Amygdala (tissue), 56 donors: ENCODE measurements at places on chromosomes 1 and 21.
A peak's percentile ranks its signal among the peaks of the same experiment; 100 is the strongest.

- DNase-seq, result no peak
Measured at GRCh38 chr1:21586846-21587601, 77.8 kb downstream of the ALPL start.

GRCh38 chr1:10507111-10507879 lies 32.5 kb downstream of the PEX14 start:
- DNase-seq, result no peak

GRCh38 chr1:209364716-209365115 lies 218.8 kb upstream of the CAMK1G start:
- no peak for DNase-seq

DNA sequence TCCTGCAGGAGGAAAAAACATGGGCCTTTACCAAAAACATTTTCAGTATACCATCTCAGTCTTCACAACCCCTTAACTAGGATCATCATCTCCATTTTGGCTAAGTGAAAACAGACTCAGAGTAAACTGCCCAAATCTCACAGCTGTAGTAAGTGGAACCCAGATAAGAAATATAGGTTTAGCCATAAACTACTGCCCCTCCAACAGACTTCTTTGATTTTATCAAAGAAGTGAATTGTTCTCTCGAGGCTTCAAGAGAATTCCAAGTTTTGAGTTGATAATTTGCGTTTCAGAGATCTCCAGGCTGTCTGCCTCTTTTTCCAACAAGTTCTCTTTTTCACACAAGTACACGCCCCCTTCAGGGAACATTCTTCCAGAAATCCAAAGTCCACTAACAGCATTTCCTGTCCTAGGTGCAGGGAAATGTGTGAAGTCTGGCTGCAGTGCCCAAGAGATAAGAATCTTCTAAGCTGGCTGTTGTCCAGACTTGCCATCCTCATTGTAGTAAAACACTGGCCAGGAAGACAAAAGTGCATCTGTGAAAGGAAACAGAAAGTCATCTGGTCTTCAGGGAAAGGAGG lies 30.8 kb downstream of the RNF19B start:
- no peak for DNase-seq

DNA sequence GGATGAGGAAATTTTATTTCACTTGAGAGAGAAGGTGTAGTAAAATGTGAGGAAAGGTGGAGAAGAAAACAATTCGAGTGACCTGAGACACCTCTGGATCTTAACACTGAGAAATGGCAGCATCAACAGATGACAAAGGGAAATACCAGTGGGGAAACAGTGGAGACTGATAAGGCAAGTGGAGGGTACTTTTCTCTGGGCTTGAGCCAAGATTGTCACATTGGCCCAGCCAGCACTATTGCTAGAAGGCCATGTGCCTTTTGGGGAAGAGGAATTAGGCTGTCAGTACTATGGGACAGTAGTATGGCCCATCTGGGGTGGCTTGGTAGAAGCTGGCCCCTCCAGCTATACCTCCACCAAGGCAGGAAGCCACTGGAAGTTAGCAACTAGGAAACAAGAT lies 8.4 kb downstream of the SYPL2 start:
- DNase-seq, result no peak

GRCh38 chr1:200911361-200911760 lies 16.7 kb downstream of the INAVA start:
- DNase-seq, result no peak

GRCh38 chr21:44354775-44355771 lies 1.7 kb downstream of the TRPM2 start:
- DNase-seq, result no peak

DNA sequence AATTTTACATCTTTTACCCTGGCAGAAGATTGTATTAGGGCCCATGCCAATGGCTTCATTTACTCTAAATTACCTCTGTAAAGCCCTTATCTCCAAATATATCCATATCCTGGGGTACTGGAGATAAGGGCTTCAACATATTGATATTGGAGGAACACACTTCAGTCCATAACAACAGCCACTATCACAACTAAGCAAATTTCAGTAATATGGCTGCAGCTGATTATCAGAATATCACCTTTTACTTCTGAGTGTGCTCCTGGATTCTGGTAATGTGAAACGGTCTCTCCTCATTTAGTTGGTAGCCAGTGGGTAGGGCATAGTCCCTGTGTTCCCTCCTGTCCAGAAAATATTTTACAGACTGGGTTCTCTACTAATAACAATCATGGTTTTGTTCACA lies 53.3 kb downstream of the IVNS1ABP start:
- DNase-seq, result no peak

DNA sequence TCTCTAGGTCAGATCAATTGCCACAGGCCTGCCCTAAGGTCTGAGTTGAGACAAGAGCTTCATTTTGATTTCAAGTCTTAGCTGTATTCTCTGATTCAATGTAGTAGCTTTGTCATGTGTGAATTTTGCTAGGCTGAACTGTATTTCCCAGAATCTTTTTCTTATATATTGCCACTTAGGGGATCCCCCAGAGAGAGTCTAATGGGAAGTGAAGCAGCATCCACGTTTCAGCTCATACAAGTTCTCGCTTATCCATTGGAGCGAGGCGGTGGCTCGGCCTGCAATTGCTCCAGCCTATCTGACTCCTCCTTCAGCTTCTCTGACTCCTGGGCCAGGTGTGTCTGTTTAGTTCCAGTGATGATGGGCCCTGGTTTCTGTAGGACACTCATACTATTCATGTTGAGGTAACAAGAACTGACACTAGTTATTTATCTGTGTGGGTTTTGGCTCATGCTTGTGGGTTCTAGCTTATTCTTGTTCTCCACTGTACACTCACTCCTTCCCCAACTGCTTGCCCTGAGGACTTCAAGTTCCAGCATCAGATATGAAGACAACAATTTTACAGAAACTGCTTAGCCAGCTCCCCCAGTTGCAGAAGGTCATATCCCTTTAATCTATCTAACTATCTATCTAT lies 48.2 kb downstream of the TBX19 start:
- no peak for DNase-seq

GRCh38 chr1:87733386-87733785 lies 404.7 kb downstream of the LMO4 start:
- DNase-seq, result no peak

DNA sequence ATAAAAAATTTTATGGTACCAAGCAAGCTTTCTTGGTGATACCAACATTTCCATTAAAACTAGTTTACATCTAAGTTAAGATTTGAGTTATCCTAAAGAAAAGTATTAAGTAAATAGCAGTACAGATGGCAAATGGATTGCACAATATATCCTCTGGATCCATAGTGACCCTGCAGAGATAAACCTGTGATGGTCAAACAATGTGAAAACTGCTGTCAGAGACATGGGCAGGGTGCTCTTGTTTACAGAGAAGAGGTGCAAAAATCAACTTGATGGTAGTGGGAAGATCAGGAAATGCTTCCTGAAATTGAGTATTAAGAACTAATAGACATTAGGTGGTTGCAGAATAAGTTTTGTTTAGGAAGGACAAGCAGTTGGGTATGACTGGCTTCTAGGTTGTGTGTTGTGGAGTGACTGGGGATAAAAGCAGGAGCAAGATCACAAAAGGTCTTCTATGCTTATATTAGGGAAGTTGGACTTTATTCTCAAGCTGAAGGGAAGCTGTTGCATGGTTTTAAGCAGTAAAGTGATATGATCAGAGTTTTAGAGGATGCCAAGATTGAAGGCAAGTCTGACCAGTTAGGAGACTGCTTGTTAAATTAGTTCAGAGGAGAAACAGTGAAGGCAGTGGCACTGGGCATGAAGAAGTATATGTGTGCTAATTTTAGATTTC lies 9.9 kb downstream of the TTC3 start:
- no peak for DNase-seq

- DNase-seq, result no peak
Measured at GRCh38 chr1:232684371-232685105, 54.6 kb upstream of the SIPA1L2 start.

DNA sequence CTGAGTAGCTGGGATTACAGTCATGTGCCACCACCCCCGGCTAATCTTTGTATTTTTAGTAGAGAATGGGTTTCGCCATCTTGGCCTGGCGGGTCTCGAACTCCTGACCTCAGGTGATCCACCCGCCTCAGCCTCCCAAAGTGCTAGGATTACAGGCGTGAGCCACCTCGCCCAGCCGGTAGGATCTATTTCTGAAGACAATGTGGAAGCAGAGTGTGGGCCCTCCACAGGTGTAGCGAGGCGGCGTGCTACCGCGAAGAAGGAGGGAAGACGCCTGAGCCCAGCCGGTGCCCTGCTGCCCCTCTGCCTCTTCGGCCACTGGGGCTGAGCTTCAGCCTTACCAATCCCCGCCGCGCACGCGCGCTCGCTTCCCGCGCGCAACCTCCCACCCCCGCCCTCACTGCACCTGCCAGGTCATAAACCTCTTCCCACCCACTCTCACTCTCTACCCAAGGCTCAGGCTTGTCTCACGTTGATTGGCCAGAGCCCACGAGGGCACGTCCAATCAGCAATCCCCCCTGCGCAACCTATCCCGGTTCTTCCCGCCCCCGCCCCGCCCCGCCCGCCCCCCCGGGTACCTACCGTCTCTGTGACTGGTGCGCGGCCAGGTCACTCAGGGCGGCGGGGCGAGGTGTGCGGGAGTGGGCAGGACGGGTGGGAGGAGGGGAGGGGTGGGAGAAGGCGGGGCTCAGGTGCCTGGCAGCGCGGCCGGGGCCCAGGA lies 409 bp upstream of the HOOK1 start:
- peak; percentile 43 for DNase-seq

GRCh38 chr1:116868385-116868784 lies 41.3 kb upstream of the PTGFRN start:
- DNase-seq, result no peak

GRCh38 chr1:41501581-41501980 lies 17.1 kb upstream of the EDN2 start:
- no peak for DNase-seq

DNA sequence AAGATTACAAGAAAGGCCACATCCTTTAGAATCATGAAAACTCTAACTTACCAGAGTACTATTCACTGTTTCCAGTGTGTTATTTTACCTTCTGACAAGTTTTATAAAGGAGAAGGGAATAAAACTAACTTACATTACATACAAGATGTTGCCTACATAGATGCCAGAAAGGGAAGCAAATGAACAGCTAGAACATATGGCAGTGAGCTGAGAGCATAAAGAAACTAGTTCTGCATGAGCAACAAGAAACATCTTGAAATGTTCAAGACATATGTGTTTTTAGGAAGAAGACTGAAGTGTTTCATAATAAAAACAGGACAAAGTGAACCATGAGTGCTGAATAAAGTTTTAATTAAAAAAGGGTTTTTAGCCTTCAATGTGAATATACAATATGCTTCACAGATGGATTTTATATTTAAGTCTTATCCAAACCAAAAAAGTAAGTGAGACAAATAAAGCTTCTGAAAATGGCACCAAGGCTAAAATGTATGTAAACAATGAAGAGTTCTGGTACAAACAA lies 39.4 kb downstream of the SLC5A9 start:
- DNase-seq, result no peak

GRCh38 chr1:158121604-158122254 lies 59.0 kb upstream of the CD1D start:
- DNase-seq, result no peak

GRCh38 chr1:29828526-29829447 lies 592.5 kb downstream of the PTPRU start:
- no peak for DNase-seq

GRCh38 chr1:3257788-3258187 lies 188.8 kb downstream of the PRDM16 start:
- no peak for DNase-seq

- no peak for DNase-seq
Measured at GRCh38 chr1:84298684-84299535, 2.6 kb upstream of the SAMD13 start.

GRCh38 chr1:167059045-167059808 lies 30.9 kb downstream of the GPA33 start:
- peak; percentile 23 for DNase-seq

DNA sequence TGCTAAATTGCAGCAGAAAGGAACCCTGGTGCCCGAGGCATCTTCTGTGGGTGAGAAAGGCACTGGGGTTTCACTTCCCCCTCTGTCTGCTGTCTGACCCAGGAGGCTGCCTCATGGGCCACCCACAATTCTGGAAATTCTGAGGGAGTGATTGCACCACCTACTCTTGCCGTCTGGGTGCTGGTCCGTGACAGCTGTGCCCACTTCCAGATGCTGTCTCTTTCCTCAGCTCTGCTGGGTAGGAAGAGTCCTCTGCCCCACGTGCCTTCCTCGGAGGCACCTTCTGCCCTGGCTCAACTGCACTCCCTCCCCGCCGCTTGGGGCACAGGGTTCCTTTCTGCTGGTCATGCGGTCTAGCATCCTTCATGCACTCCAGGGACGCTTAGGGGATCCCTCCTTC lies 96.3 kb downstream of the ARHGEF10L start:
- DNase-seq, result peak; percentile 28

GRCh38 chr1:23722652-23723051 lies 20.6 kb upstream of the ELOA start:
- DNase-seq, result no peak

DNA sequence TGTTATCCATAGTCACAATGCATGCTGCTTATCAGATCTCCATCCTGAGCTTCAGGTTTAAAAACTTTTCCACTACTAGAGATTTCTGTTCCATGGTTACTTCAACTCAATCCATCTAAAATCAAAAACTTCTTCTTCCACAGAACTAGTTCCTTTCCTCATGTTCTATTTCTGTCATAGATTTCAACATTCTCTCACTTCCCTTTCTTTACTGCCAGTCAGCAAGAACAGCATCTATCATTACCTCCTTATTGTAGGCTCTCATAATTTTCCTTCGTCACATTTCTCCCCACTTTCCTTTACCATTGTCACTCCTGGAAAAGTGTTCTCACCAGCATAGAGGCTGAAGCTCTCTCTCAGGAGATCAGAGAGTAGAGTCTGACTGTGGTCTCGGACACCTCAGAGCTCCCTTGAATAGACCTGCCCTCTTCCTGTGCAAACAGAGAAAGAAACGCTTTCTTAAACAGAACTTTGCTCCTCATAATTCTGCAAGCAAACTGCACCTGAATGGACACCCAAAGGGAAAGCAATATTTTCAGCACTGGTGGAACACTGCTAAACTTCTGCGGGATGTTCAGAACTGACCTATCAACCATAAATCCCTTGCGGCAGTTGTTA lies 48.7 kb upstream of the KIRREL1 start:
- no peak for DNase-seq
